Skeletal muscle cell (primary cell): ENCODE measurements at places on chromosomes 4 and X.

DNA sequence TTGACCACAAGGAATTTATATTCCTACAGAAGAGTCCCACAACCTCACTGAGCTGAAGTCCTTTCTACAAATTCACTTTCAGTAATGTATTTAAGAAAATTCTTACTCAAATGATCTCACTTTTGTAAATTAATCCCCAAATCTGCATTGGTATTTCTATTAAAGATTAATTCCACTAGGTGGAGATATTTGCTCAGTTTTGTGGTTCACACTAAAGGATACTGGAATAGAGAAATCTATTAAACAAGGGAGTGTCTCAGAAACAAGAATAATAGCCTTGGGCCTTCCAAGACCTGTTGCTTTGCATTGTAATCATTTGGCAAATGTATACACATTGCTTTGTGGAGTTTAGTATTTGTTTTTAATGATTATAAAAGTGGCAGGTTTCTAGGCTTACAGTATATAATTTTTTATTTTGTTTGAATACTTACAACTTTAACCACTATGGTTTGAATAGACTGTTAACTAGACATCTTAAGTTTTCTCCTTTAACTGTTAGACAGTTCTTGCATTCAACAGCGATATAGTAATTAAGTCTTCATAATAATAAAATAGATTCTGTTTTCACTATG is 25.9 kb downstream of the CFAP299 start:
- no peak for DNase-seq

GRCh38 chr4:5186271-5187064 is 135.2 kb downstream of the STK32B start:
- DNase-seq: no peak

DNA sequence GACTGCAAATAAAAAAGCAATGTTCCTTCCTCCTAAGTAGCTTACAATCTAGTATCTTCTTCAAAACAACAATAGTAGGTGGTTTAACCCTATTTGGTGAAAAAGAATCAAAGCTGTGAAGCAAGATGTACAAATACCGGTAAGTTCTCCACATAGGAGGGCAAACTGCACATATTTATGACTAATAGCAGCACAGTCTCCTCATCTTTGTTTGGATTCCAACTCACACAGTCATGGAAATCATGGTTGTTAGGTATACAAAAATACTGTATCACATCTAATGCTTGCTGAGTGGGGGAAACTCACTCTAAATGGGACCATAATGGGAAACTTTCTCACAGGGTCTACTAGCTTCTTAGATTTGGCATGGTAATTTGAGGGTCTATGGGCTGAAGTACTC is 597.2 kb downstream of the INPP4B start:
- DNase-seq: peak; percentile 57

DNA sequence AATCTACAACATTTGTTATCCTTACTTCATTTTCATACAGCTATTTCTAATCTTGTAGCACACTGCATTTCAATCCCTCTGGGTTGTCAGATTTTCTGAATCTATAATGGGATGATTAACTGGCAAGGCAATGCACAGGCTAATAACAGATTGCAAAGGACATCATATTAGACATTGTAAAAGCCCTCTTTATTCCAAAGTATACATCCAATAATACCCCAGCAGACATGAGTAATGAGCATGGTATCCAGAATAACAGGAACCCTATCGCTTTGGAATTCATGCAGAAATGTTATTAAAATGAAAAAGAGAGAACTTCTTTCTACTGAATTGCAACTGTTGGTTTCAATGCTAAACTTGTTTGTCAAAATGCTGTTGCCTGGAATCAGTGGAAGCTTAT is 122.9 kb downstream of the C4orf33 start:
- no peak for DNase-seq

- no peak for DNase-seq
Measured at GRCh38 chr4:92447255-92447905, 143.6 kb downstream of the GRID2 start.

DNA sequence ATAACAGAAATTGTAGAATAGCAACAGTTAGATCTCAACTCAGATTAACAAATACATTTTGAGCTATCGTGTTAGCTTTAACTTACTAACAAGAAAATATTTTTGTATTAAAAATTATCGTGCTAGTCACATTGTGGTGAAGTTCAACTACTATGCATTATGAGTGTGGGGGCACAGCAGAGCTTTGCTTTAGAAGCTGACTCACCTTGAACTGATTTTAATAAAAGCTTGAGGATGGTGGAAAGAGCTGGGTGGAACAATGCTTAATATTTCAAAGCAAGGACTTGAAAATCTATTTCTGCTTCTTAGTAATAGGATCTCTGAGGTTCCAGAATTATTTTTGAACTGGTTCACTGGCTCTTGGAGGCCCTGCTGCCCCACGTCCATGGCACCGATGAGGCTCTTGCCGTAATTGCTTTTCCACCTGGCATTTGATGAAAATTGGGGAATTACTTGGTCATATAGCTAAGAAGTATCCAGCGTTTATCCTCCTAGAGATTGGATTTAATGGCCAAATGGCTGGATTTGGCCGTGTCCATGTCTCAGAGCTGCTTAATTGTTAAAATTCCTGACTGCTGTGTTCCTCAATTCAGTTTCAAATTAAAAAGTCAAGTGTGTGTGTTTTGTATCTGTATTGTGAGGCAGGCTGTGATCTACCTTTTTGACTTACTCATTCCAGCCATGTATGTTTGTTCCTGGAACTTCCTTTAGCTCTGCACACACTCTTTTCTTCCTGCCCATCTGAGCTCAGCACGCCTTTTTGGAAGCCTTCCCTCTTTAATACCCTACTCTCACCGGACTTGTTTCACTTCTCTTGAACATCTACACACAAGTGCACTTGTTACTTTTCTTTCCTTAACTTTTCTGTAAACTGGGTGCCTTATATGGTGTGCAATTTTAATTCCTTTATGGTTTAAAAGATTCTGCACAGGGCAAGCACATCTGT is 66.6 kb upstream of the LIMCH1 start:
- no peak for DNase-seq

GRCh38 chr4:176380352-176381157 is 60.8 kb downstream of the SPCS3 start:
- no peak for DNase-seq

- DNase-seq: no peak
Measured at GRCh38 chr4:12050357-12050756, 621.7 kb upstream of the HS3ST1 start.

GRCh38 chrX:24282381-24283126 is 31.3 kb downstream of the SUPT20HL2 start:
- no peak for DNase-seq

DNA sequence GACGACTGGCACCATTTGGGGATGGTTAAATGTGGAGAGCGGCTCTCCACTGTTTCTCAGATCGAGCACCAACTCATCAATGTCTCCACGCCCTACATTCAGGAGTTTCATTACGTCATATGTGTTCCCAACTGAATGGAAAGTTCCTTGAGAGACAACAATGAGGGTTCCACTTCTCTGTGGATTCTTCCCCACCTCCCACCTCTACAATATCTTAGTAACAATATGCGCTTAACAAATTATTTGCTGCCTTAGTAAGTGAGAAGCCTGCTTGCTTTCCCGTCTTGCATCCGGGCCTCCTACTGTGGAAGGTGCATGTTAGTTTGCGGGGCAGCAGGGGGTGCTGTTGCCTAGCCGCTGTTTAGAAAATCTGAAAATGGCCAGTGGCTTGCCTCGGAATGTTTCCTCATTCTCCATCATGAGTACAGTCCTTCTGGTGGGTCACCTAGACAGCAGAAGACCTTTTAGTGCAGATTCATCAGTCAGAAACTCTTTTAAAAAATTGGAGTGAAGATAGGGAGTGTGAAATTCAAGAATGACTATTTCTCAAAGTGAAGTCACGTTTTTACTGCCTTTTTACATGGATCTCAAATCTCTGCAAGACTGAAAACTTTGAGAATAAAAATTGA is 55.7 kb downstream of the PHOX2B start:
- peak; percentile 14 for DNase-seq

DNA sequence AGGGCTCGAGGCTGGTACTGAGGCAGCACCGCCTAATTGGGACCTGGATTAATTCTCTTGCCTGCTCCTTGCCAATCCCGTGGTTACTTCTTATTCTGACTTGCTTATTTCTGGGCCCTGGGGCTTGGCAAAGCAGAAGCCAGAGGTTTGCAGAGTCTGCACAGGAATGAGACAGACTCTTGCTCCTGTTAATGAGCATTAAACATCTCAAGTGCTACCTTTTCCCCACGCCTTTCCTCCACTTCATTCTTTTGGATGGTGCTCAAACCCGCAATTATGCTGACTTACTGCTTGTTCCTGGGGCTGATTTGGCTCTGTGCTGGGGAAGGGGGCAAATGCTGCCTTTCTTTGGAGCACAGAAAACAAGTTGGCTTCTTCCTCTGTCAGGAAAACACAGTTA is 16.5 kb upstream of the STOX2 start:
- no peak for DNase-seq

DNA sequence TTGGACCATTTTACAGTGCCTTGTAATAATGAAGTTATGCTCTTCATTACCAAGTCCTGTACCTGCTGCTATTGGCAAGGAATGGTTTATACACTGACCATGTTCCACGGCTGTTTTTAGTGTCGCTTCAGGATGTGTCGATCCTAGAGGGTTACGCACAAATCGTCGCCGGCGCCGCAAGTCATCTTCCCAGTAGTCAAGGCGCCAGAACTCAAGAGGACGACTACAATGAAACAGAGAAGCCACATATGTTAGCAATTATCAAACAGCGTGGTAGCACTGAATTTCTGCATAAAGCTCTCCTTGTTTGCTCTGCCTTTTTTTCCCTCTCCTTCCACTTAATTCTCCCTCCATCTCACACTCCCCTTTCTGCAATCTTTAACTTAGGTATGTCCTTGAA is 17.0 kb downstream of the MAB21L2 start:
- no peak for DNase-seq

DNA sequence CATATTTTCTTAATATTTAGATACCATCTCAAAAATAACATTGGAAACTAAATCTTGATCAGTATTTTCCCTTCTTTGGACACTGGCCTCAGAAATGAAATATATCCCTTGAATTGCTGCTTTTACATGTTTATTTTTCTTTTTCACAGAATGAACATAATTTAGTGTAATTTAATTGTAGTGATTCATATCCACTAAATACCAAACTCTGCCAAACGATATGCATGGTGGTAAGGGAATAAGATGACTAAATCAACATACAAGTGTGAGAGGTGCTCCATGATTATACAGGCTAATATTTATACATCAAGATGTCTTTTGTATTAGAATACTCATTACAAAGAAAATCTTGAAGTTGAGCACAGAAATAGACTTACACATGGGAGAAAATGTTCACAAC is 216.8 kb upstream of the PACRGL start:
- DNase-seq: no peak

- DNase-seq: peak; percentile 92
Measured at GRCh38 chr4:125389713-125390112, 75.0 kb downstream of the FAT4 start.

DNA sequence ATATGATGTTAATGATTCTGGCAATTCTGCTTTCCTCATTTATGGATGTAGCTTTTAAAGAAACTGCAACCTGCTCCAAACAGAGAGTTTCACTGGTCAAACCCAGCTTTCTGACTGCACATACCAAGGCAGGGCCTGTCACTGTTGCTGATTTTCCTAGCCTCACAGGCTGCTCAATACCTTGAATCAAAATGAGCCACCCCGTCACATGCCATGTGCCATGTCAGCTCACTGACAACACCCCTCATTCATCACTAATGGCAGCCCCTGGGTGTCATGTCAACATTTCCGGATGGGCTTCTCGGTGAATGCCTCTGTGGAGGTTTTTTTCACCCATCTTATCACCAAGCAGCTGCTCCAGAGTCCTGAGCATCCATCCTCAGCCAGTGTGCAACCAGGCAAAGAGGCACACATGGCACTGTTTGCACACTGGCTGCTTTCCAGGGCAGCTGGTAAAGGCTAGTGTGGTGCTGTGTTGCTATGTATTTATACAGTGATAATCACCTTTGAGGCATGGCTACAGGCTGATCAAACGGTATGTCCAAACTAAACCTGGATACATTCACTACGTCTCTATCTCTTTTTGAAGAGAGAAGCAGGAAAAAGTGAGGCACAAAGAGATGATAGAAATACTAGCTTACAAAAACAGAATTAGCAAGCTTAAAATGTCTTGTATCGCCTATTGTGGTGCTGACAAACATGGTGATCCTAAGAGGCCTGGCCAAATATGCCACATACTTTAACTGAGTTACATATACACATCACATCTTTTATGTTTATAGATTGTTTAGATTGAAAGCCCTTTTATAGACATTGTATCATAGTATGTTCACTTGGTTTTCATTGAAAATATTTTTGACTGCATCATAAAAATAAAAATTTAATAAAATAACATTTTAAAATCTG is 94.6 kb upstream of the INPP4B start:
- DNase-seq: no peak

DNA sequence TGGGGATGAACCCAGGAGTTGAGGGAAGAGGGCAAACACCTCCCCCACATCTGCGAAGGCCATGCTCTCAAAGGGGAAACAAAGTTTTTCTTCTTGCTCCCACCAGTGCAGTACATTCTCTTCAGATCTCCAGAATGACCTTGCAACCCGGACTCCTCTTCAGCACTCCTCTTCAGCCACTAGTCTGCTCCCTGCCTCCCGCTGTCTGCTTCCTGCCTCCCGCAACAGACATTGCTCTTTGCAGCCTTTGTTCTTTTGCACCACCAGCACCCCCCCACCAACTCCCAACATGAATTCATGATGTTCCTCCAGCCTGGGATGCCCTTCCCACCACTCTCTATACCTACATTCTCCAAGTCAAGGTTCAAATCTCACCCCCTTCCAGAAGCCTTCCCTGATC is 32.1 kb downstream of the UTP14A start:
- DNase-seq: no peak

DNA sequence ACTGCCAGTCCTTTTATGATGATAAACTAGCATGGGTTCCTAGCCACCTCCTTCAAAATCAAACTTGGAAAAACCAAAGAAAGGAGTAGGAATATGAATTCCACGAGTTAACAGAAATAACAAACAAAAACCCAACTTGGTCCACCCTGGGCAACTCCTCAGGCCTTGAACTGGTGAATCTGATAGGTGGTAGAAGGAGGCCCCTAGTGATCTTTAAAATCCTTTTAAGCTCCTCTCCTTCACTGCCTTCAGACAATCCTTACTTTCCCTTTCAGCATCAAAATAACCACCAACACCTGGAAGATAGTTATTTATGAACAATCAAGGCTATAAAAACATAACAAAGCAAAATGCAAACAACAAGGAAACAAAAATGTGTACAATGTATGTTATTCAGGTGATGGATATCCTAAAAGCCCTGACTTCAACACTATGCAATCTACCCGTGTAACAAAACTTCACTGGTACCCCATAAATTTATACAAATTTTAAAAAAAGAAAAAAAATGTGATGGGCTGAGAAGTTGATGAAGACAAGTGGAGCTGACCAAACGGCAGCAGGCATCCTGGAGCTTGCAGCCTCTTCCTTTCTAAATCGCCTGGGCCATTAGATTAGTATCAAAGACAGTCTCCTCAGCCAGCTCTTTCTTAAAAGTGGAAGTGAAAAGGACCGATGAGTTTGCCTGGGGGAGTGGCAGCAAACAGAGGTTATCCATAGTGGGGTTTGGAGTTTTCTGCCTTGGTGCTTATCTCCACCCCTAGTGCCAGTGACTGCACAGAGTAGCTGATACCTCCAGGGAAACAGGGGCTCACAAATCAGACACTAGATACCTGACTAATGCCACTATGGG is 179.6 kb downstream of the TMA16 start:
- no peak for DNase-seq

- DNase-seq: no peak
Measured at GRCh38 chrX:18542131-18542530, 116.7 kb downstream of the CDKL5 start.

- no peak for DNase-seq
Measured at GRCh38 chrX:19758539-19758938, 128.9 kb downstream of the SH3KBP1 start.
